ENCODE measurements at places on chromosomes 4 and X.

DNA sequence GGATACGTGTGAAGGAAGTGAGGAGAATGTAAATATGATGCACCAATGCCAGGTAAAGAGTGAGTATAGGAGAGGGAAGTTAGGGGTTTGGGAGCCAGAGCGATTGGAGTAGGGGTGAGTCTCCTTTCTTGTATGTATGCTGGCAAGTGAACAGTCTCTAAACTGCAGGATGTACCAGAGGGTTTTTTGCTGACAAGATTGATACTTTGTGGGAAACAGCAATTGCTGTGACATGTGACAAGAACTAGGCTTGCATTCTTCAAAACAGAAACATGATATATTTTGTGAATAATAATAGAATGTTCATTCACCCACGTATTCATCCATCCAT, 706 bp downstream of the CHIC1 start:
- DNase-seq: peak; percentile 53

DNA sequence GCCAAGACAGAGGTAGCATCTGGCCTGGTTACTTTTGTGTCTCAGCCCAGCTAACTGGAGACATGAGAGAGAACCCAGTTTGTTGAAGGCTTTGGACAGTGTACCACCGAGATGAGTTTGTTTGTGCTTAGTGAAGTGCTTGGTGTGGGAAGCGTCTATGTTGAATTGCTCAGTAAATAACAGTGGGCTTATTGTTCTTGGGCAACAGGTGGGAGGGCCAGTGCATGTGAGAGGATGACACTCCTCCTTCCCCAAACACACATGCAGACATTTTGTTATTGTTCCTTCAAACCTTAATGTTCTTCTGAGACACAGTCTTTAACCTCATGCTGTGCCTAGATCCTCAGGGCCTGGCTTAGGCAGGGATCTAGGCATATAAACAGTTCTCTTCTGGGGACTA, 39.7 kb downstream of the MSN start:
- DNase-seq: no peak

DNA sequence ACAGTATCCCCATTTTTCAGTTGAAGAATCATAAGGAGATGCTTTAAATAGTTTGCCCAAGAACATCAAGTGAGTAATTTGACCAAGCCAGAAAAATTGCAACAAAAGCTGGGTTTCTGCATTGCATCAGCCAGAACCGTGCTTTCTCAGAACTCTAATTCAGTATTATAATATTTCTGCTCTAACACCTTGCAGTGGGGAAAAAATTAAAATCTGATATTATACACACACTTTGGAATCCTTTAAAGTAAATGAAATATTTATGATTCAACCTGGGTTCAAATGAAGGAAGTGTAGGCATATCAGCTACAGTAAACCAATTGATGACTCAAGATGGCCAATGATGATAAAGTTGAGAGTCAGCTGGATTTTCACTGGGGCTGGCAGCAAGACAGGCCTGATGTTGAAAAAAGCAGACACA, 387.6 kb upstream of the ZFP42 start:
- no peak for DNase-seq

DNA sequence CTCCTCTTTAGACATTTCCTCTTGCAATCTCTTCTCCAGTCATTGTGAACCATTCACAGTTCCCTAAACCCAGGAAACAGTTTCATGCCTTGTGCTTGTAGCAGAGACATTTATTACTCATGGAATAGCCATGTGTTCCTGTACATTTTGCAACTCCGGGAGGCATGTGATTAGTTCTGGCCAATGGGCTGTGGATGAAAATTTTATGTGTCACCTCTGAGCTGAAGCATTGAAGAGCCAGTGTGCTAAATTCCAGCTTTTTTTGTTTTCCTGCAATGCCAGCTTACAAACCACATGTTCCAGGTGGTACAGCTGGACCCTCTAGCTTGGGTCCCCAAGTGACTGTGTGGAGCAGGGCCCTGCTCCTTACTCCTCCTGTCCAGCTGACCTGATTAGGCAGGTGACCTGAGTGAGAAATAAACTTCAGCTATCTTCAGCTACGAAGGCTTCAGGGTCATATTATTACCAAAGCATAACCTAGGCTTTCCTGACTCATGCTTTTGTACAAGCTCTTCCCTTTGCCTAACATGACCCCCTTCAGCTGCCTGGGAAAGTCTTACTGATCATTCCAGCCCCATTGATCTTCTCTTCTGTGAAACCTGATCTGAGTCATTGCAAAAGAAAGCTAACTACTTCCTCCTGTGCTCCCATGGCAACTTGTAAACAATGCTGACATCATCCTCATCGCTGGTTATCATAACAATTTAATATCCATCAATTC, 200.4 kb downstream of the PTTG2 start:
- DNase-seq: peak; percentile 87

GRCh38 chr4:94574616-94575015, 122.9 kb downstream of the PDLIM5 start:
- DNase-seq: no peak

- no peak for DNase-seq
Measured at GRCh38 chrX:153641627-153642026, 5.4 kb upstream of the DUSP9 start.

DNA sequence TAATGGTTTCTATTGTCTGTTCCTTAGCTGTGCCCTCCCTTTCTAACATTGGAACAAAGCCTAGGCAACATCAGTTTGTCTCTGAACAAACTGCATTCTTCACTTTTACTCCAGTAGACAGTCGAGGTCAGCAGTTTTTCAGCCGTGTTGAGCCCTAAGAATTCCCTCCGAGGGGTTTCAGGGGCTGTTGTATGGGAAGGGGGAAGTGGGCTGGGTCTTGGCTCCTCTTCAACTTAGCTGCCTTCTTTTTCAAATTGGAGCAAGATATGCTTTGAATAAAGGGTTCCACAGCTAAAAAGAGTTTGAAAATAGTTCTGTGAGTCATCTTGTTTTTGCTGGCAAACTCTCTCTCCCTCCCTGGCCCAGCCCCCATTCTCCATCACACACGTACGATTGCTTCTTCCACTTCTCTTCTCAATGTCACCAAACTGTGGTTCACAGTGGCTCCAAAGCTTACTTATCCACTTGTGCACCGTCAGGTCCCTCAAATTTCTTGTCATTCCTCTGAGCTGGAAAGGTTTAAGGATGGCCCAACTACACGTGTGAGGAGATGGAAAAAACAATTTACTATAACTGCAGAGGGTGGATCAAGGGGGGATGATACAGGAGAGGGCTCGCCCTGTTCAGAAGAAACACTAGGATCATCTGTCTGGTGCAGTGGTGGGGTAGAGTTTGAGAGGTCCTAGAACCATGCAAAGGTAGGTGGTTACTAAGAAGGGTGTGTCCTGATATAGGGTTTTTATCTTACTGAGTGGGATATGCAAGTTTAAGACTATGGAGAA, 9.2 kb upstream of the MAML3 start:
- peak; percentile 51 for DNase-seq

GRCh38 chr4:55278316-55278715, 67.7 kb upstream of the SRD5A3 start:
- no peak for DNase-seq

GRCh38 chr4:25792200-25792791, 70.5 kb downstream of the SEL1L3 start:
- DNase-seq: peak; percentile 15

DNA sequence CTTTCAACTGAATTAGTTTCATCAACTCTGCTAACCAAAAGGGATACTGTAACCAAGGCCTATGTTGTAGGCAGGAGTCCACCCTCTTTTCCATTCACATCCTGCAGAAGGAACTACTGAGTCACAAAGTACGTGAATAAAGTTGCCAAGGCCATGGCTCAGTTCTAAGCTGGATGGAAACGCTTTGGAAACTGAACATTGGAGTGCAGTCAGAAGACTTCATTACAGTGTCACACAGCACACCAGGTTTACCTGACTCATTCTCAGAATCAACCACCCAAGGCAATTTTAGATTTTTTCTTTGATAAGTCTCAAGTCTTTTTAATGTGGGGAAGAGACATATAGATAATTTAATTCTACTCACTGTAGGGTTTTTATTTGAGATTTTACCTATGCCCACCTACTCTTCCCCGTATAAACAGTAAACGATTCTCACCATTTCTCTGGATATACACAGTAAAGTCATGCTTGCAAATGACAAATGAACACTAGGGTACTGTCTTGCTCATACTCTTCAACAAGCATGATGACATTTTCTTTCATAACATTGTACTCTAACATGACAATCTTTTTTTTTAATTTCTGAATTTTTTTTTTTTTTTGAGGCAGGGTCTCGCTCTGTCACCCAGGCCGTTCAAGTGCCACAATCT, 58.9 kb upstream of the RBM47 start:
- no peak for DNase-seq

GRCh38 chrX:11273544-11273943, 19.7 kb upstream of the AMELX start:
- DNase-seq: no peak

DNA sequence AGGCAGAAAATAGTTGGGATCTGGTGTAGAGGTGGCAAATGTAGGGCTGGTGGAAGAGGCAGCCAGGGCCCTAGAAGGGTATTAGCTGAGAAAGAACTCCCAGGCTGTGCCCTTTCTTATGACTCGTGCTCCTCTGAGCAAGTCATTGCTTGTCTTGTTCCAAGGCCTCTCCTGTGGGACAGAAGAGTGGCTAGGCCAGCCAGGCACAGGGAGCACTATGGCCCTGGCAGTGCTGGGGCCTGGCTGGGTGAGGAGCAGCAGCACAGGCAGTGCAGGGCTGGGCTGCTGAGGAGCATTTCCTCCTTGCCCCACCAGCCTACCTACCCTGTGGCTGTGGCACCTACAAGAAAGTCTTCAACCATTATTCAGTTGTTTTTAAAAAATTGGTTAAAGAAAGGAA, 298.5 kb upstream of the NR3C2 start:
- no peak for DNase-seq

GRCh38 chrX:132948648-132949260, 9.7 kb downstream of the HS6ST2 start:
- peak; percentile 15 for DNase-seq

DNA sequence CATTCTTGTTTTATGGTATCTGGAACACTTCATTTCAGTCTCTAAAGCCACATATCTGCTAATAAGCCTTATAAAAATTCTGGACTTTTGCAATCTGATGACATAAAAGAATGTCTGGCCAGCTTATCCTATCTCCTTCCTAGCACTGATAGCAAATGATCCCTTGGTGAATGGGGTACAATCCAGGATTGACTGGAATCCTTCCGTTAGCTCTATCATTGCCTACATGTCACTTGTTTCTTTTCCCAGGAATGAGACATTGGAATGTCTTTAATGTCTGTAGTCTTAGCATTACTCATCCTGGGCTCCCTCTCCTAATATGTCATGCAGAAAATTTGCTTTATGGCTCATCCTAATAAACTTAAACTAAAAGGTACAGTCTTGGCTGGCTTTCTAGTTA, 14.8 kb upstream of the PABPC4L start:
- no peak for DNase-seq

DNA sequence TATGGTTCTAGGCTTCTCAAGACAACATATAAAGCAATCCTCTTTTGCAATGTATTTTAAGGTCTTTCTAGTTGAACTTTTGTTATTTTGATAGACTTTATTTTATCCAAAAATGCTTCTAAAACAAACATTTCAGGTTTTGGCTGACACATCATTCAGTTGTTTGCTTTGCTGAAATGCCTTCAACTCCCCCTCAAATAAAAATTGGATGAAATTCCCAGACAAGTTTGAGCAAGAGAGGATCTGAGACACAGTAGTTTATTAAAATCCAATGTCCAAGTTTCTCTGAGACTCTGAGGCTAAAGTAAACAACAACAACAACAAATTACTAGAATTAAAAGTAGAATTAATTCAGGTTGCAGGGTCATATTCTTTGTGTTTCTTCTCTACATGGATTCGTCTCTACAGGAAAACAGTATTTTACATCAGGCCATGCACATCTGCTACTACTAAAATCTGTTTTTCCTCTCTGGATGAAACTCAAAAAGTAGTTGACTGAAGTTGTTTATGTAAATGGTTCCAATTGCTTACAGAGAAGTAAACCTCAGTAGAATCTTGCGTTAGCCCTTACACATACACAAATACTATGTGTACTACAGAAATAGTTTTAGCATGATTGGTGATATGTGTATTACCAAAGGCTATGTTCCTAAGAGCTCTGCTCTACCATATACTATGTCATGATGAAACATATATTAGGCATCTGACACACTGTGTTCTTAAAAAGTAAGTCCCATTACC, 64.9 kb downstream of the PRSS12 start:
- no peak for DNase-seq

DNA sequence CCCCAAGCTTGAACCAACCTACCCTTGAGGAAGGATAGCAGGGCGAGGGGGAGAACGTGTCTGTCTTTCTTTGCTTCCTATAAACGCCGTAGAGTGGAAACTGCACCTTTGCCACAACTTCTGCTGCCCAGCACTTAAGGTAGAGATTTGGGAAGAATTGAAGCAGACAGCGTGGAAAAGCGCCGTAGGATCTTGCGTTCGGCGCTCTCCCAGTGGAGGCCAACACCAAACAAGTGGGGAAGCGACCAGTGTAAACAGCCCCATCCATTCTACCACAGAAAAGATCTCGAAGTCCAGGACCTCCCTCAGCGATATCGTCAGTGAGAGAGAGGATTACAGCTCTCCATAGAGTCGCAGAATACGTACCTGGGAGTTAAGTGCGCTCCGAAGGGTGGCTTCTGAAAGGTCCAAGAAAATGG, 3.9 kb upstream of the NKX6-1 start:
- peak; percentile 29 for DNase-seq

GRCh38 chr4:150063128-150063527, 15.1 kb upstream of the DCLK2 start:
- no peak for DNase-seq

- DNase-seq: no peak
Measured at GRCh38 chr4:168124008-168124641, 31.8 kb downstream of the ANXA10 start.

DNA sequence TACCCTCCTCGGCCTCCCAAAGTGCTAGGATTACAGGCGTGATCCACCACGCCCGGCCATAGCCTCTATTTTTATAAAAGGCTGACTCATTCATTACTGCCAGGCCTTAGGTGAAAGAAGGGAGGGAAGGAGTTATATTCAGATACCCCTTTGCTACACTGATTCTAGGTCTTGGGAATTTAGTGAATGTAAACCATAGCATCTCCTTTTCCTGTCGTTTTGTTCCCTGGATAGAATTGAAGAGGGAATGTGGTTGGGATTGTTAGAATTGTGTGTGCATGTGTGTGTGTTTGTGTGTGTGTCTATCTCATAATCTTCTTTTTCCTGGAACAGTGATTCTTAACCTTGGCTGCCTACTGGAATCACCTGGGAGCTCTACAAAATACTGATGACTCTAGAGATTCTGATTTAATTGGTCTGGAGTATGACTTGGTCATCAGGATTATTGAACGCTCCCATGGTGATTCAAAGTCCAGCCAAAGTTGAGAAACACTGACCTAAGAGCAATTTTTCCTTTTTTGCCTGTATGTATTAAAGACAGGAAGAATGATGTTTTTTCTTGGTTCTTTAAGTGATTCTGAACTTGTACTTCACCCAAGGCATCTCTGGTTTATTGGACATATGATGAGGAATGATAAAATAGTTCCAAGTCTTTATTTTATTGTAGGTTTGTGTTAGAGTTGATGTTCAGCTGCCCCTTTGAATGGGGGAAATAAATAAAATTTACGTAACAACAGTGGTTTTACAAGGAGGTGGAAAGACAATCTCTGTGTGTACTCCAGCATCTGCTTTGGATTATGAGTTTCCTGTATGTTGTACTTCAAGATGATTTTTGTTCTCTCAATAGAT, 37.0 kb downstream of the NAP1L5 start:
- DNase-seq: no peak

- DNase-seq: peak; percentile 7
Measured at GRCh38 chr4:161564230-161564834, 599.5 kb downstream of the FSTL5 start.

Measured in common myeloid progenitor, CD34-positive (primary cell).